ENCODE measurements at places on chromosomes 3 and 15.
A peak's percentile ranks its signal among the peaks of the same experiment; 100 is the strongest.

DNA sequence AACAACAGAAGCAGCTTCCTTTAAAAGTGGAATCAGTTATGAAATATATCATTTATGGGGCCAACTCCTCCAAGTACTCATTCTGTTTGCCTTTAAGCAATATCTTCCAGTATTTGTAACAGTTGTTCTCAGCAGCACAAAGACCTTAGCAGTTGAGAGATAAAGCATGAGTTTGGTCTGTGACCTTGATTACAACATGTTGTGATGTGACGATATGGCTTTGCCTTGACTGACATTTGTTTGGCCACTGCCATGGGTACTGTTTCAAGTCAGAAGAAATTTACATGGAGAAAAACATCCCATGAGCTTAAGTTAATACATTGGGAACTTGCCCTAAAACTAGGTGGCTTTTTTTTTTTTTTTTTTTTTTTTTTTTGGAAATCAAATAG is 175.1 kb upstream of the KBTBD8 start:
- DNase-seq: no peak

- no peak for DNase-seq
Observed at GRCh38 chr3:119177321-119177720, 3.9 kb downstream of the UPK1B start.

GRCh38 chr3:41833628-41834027 is 128.3 kb downstream of the ULK4 start:
- no peak for DNase-seq

- DNase-seq: peak; percentile 62
Observed at GRCh38 chr15:36831125-36831903, 251.9 kb downstream of the CDIN1 start.

GRCh38 chr15:65375871-65376607 is 1.8 kb downstream of the IGDCC3 start:
- no peak for DNase-seq

DNA sequence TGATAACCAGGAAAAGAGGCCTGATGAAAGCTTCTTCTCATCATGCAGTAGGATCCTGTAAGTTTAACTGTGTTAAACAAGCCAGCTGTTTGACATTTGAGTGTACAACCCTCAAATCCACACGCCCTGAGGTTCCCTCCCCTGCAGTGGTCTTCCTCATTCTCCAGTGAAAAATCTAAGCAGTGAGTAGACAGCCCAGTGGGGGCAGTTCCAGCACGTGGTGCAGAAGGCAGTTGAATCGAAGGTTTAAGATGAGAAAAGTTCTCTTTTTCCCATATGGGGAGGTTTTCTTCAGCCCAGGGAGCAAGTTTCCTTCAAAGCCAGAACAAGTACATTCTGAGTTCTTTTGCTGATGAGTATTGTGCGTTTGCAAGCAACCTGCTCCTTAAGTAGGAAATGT is 174.5 kb downstream of the NR2F2 start:
- no peak for DNase-seq

GRCh38 chr3:44886561-44886960 is 12.2 kb downstream of the TGM4 start:
- DNase-seq: no peak

DNA sequence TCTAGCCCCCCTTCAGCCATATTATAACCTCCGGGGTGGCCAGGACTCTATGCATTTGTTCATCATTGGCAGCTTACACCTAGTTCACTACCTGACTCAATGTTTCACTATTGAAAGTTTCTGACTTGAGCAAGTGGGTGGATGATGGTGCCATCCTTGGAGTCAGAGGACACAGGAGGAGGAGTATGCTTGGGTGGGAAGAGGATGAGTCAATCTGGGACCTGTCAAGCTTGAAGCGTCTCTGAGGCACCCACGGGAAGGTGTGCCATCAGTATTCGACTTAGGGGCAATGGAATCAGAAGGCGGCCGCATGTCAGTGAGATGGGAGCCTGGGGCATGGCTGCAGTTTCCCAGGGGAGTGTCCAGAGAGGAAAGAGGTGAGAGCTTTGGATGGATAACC is 133.3 kb downstream of the EPHB1 start:
- no peak for DNase-seq

- no peak for DNase-seq
Observed at GRCh38 chr15:100922192-100923040, 3.3 kb downstream of the LRRK1 start.

- no peak for DNase-seq
Observed at GRCh38 chr3:63753567-63753966, 65.5 kb upstream of the C3orf49 start.

DNA sequence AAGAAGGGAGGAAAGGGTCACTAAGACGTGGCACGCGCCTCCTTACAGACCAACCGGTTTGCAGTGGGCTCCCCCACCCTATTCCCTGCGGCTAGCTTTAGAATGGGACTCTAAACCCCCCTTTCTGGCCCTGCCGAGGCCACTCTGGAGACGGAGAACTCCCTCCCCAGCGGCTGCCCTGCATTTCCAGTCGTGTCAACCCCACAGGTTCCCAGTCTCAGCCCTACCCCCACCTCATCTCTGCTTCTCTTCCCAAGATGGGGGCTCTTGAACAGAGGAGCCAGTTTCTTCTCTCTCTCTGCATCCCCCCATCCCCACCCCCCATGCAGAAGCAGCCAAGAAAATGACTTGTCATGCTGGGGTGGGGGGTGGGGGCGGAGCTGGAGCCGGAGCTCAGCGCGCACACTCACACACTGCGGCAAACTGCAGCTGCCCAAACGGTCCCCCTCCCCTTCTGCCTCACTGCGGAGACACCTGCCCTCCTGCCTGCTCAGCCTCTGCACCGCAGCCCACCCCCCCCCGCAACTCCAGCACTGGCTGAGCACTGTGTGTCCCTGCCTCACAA is 871 bp downstream of the MAP1A start:
- DNase-seq: no peak

DNA sequence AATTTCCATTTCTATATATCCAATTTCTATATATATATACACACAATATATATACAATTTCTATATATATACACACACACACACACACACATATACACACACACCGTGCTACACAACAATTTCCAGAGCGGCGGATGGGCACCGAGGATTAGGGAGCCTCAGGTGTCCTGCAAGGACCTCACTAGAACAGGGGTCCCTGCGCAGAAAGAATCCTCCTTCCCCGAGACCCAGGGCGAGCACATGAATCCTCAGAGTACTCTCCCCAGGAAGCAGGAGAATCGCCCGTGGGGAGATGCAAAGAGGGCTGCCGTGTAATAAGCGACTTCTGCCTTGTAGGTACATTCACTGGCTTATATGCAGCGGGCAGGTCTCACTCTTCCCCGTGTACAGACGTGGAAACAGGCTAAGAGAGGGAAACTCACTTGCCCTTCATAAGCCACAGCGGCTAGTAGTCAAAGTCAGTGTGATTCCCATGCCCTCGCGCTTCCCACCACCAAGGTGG is 467 bp downstream of the PIF1 start:
- DNase-seq: no peak

GRCh38 chr3:55244247-55244646 is 242.9 kb downstream of the WNT5A start:
- DNase-seq: no peak

DNA sequence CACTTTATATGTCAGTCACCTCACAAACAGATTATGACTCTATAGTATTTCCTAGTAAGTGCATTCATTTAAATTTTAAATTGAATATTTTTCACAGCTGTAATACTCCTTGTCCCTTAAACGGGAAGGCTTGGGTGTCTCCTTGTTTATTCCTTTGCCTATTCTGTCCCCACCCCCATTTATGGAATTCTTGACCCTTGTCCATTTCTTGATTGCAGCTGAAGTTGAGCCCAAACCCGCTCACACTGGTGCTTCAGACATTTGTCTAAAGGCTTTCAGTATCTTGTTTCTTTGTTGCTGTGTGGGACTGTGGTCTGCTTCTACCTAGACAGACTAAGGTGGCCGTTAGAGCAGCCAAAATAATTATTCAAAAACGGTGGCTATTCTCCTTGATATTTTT is 449.7 kb downstream of the FOXP1 start:
- DNase-seq: no peak

DNA sequence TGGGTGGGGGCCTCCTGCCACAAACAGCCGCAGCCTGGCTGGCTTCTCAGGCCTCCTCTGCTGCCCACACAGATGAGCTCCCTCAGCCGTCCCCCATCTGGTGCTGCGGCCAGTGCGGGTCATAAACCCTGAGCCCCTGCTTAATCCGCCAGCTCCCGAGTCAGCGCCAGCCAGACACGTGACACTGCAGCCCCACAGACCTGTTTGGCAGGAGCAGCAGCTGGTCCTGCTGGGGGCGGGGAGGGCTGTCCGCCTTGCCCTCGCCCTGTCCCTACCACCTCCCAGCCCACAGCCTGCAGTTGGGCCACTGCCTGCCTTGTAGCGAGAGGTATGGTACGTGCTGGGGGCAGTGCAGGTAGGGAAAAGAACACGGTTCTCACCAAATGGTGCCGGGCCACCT is 86.2 kb downstream of the IQSEC1 start:
- DNase-seq: no peak

- DNase-seq: peak; percentile 61
Observed at GRCh38 chr3:124791142-124791541, 60.9 kb downstream of the UMPS start.

DNA sequence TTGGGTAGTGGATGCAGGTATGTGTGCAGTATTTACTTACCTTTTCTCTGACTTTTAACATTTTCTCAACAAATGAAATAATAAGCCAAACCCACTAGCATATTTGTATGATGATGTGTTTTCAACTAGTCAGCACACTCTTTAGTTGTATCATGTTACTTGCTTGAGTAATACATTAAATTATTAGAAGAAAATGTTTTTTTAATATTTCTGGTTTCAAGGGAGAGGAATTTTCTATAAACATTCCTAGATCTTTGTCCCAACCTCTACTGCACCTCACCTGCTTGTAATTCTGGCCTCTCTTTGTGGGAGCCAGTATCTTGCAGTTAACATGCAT is 161.8 kb upstream of the CBLB start:
- DNase-seq: no peak

DNA sequence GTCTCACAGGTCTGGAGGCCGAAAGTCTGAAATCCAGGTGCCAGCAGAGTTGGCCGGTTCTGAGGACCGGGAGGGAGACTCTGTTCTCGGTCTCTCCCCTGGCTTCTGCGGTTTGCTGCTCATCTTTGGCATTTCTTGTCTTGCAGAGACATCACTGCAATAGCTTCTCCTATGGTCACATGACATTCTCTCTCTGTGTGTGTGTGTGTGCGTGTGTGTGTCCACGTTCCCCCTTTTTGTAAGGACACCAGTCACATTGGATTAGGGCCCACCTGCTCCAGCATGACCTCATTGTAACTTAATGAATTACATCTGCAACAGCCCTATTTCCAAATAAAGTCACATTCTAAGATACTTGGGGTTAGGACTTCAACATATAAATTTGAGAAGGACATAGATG is 12.4 kb upstream of the ATP10A start:
- DNase-seq: no peak

DNA sequence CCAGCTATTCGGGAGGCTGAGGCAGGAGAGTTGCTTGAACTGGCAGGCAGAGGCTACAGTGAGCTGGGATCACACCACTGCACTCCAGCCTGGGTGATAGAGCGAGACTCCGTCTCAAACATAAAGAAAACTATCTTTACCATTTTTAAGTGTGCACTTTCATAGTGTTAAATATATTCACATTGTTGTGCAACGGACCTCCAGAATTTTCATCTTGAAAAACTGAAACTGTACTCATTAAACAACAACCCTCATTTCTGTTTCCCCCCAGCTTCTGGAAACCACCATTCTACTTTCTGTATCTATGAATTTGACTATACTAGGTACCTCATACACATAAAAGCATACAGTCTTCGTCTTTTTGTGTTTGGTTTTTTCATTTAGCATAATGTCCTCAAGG is 375.1 kb downstream of the SHQ1 start:
- DNase-seq: no peak

DNA sequence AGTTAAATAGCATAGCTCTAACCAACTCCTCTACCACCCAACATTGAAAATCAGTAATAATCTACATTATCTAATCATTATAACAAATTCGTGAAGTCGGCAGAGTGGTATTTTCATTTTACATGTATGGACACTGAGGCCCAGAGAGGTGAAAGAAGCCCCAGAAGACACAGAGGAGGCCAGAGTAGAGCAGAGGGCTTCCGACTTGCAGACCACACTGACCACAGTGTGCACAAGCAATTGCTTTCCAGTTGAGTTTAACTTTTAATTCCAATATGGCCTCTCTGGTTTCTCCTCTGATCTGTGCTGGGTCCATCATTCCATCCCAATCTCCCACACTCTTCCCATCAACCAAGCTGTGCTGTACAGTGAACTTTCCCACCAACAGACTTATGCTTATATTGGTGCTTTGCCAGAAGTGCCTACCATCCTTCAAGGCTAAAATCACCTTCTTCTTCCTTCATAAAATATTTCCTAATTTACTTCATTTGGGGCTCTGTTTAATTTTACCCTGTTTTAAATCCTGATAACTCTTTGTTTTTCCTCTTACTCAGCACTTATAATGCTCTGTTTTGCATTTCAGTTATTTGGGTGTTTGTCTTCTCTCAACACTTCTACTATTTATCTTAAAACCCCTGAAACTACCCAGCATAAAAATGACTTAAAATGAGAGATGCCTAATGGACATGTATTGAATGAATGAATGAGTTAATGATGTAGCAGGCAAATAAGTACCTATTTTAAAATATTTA is 81.8 kb upstream of the TNFSF10 start:
- DNase-seq: no peak

DNA sequence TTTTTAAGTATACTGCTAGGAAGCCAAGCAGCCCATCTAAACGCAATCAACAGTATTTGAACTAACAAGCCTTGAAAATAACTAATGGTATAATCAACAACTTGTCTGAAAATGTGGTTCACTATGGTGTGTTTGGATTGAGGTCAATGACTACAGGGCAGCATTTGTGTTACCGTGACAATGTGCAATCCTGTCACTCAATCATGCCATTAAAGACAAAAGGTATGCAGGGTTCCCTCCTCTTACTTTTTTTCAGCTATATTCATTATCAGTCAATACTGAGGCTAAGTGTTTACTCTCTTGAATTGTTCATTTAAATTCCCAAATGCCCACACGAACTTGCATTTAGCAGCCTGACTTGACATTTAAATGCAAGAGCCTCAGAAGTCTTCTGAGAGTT is 1099.3 kb upstream of the EPHA6 start:
- no peak for DNase-seq

DNA sequence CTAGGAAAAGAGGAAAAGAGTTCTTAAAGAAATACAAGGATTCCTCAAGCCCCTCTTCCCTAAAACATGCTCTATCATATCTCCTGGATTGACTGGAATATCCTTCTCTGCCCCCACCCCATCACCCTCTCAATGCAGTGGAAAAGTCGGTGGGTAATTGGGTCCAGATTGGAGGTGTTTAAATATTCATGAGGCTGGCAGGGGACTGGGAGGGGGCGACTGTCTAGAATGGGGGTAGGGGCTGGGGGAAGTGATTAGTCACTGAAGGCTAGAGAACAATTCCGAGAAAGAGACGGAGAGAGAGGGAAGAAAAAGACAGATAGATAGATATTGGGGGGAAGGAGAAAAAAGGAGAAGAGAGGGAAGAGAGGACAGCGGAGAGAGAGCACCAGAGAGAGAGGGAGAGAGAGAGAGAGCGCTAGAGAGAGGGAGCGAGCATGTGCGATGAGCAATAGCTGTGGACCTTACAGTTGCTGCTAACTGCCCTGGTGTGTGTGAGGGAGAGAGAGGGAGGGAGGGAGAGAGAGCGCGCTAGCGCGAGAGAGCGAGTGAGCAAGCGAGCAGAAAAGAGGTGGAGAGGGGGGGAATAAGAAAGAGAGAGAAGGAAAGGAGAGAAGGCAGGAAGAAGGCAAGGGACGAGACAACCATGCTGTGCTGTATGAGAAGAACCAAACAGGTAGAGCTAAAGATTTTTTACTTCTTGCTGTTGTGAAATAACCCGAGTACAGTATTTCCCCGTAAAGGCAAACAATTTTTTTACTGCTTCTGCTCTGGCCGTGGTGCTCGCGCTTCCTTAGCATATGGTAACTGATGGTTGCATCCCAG is at the start of gene GAP43:
Gene GAP43, plus strand, starts transcription at position 467 of the 825 bp plus-strand sequence. Its CDS starts 180 bp downstream, at position 647.
- DNase-seq: peak; percentile 29
